ENCODE measurements at places on chromosomes 6 and 20. TPM values are rescaled to one million over a fixed set of nuclear protein-coding genes. Genes with fewer than 3 reads are reported as not detected.

The ZSCAN16 gene
- total RNA-seq = 8.2 TPM

The TRIM31 gene
- not detected for total RNA-seq

The SMLR1 gene
- not detected for total RNA-seq

The FOXA2 gene
- not detected for total RNA-seq

The EGFL8 gene
- total RNA-seq = 0.96 TPM

The DDAH2 gene
- 87.2 TPM for total RNA-seq
